GM12892 (cell line): ENCODE measurements at places on chromosomes 6 and 20.

DNA sequence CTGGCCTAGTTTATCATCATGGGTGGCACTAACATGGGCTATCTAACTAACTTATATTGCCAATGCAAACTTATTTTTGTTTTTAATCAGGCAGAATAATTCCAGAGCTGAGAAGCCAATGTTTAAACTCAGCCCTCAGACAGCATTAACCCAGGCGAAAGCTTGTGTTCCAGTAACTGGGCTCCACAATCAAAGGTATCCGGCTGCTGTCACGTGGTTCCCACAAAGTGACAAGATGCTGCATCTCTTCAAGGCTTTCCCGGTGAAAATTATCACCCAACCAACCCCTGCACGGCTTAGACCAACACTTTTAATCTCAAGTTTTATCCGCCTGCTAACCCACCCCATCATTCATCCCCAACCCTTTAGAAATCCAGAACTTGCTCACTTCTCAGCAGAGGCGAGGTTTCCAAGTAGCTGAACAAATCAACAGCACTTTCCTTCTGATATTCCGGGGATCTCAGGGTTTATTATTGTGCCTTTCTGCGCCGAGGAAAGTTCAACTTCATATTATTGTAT lies 885 bp downstream of the MTCL3 start:
- DNase-seq, result no peak

DNA sequence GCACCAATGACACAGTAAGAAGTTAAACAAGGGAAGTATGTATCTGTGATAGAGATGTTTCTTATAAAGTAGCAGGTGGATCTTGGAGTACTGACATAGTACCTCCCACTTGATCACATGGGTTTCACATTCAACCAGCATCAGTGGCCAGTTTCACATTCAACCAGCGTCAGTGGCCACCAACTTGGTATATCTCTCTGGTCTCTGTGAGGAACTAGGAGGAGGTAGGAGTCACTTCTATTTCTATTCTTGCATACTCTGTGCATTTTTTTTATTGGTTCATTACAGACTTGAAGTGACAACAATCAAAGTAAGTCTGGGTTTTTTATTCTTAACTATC lies 200.3 kb upstream of the SIM1 start:
- DNase-seq, result peak; percentile 0

DNA sequence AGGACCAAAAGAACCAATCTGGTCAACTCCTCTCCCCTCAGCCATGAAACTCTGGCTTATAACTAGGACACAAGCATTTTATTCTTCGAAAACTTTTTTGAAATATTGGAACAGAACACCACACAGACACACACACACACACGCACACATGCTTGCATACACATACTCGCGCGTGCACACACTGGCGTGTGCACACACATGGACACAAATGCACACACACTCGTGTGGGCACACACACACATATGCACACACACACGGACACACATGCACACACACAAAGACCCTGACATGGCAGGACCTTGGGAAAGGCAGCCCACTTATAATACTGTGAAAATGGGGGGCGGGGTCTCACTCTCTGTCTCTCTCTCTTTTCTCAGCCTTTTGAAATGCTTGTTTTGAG lies 63.9 kb downstream of the TMEM242 start:
- DNase-seq, result no peak

- no peak for DNase-seq
Measured at GRCh38 chr6:30020626-30021025, 40.4 kb upstream of the POLR1H start.

- no peak for DNase-seq
Measured at GRCh38 chr6:116008470-116009243, 52.0 kb downstream of the FRK start.

DNA sequence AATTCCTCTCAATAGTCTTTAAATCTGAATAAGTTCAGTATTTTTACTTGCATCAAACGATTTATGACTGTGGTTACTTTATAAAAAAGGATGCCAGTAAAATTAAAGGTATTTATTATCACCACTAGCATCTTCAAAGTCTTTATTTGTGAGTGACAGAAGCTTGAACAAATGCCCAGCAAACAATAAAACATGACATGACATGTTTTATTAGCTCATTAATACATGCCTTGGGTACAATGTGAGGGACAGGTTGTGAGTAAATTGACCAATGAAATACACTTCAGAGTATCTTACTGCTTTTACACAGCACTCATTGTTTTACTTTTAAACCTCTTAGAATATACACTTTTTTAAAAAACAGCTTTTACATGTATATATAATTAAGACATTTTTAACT lies 113.4 kb upstream of the BEND3 start:
- no peak for DNase-seq

GRCh38 chr20:3783068-3783489 lies 1.8 kb upstream of the SPEF1 start:
- no peak for DNase-seq

DNA sequence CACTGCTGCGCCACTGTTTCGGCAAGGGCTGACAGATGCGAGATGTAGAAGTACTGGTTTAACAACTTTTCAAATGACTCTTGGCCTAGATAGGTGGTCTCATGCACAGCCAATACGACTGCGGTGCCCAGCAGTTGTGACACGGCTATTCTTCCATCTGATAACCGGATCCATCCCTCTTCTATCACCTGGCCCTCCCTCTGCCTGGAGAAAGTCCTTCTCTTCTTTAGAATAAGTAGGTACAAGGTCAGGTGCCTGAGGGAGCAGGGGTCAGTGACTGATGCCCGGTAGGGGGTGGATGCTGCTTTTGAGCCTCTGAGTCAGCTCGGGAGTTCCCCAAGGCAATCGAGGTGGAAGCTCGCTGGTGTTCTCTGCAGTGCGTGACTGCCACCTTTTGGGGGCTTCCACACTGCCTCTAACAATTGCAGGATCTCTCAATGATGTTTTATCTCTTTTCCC lies 166.8 kb upstream of the GRIK2 start:
- no peak for DNase-seq
